NCI-H1092 (cell line): ENCODE measurements at places on chromosomes 3 and 15.

- no peak for DNase-seq
Measured at GRCh38 chr3:96966181-96966929, 152.0 kb downstream of the EPHA6 start.

DNA sequence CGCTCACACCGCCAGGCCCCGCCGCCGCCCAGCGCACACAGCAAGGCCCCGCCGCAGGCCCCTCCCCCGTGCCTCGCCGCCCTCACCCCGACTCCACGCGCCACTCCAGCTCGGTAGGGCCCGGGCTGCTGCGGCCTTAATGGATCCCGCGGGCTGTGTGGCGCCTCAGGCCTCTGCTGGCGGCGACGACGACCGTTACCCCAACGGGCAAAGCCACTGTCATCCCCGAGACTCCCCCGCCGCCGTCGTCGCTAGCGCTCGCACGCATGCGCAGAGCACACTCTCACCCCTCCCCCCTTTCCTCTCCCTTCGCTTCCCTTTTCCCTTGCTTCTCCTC is at the start of gene MSL2:
Gene MSL2, minus strand, starts transcription at position 272 of the 337 bp plus-strand sequence. CDS start 1,222 bp downstream, outside the sequence.
- no peak for DNase-seq

DNA sequence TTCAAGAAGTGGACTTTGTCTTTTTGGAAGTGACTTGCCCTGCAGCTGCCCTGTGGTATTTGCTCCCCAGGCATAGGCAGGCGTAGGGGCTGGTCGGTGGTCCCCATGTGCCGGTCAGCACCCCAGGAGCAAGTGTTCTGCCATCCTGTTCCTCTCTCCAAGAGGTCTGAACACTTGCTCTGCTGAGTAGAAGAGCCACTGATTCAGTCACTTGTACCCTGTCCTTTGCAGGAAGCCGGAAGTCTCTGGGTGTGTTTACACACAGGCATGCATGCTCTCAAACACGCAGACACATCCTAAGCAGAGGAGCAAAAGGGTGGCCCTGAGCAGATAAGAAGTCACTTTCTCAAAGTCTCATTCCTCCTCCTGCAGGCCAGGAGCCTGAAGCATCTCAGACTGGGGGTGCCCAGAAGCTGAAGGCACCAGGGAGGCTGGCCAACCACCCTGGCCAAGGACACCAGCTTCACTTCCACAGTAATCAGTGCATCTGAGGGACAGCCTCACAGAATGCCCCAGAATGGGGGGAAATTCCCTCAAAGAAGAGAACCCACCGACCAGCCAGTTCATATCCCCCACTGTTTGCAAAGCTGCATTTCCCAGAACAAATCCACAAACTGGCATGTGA is 88.7 kb upstream of the POMGNT2 start:
- no peak for DNase-seq

DNA sequence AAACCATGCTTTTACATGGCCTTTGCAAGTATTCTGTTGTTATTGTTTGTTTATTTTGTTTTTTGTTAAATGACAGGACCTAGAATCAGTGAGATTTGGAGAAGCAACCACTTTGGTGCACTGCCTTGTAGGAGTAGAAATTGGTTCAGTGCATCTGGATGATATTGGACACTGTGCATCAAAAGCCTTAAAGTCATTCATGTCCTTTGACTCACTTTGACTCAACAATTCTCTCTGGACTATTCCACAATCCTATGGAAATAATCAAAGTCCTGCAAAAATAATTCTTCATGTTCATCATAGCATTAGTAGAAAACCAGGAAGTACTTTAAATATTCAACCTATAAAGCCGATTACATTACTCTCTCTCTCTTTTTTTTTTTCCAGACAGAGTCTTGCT is 224.8 kb downstream of the ABHD5 start:
- DNase-seq, result no peak

GRCh38 chr15:52261498-52262242 is 33.9 kb downstream of the MYO5C start:
- DNase-seq, result no peak

DNA sequence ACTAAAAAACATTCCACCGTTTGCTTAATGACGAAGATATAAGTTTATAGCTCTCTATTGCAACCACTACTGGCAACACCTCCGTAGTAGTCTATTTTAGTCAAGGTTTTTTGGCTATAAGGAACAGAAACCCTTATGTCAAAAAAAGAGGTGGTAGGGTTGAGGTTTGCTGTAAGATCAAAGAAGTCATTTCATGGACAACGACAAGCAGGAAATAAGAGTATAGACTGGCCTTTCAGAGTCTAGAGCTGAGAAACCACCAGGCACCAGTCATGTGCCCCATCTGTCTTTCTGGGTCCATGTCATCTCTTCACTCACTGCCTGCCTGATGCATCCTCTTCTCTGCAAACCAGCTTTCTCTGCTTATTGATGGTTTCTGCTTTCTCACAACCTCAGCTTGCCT is 42.7 kb downstream of the THBS1 start:
- no peak for DNase-seq

- no peak for DNase-seq
Measured at GRCh38 chr3:27031476-27031875, 337.7 kb downstream of the NEK10 start.

DNA sequence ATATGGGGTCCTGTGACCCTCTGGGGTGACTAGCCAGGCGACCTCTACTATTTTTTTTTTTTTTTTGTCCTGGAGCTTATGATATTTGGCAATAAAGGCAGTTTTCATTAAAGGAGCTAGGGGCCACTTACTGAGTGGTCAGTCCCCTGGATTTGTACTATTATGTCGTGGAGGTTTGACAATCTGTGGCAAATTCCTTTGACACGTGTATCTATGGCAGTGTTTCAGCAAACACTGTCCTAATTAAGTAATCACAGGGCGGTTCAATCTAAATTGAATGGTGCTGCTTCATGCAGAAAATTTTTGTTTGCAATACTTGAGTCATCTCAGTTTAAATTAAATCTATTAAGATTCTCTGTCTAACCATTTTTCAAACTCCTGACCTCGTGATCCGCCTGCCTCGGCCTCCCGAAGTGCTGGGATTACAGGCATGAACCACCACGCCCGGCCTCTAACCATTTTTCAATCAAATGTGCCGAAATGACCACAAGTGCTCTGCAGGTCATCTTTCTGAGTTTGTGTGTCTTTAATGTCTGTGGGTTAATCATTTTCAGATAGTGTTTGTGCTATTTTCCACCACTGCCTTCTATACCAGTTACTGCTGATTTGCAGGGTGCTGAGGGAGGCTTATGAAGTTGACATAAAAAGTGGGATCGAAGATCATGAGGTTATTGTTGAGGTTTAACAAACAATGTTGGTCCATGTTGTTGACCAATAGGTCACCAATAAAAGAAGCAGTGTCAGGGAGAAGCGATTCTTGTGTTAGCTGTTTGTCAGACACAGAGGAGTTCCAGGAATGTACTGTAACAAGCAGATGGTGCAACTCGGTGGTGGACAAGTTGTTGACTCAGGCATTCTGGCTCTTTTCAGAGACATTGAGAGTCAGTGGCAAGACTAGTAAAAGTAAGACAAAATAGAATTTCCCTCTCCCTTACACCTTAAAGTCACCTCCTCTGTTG is 18.6 kb upstream of the SLC2A2 start:
- DNase-seq, result no peak

DNA sequence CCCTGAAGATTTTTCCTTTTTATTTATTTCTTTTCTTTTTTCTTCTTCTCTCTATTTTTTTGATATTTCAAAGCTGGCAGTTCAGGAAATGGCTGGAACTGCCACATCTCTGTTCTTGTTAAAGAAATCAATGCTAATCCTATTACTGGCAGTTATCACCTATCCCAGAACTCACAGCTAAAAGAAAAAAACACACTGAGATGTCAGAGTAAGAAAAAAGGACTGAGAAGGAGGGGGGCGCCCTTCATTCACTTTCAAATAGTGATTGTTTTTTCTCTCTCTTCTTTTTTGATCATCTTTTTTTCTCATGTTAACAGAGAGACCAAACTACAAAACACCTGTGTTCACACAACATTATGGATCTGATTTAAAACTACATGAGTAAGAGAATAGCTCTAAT is 337.1 kb downstream of the IL20RB start:
- no peak for DNase-seq

DNA sequence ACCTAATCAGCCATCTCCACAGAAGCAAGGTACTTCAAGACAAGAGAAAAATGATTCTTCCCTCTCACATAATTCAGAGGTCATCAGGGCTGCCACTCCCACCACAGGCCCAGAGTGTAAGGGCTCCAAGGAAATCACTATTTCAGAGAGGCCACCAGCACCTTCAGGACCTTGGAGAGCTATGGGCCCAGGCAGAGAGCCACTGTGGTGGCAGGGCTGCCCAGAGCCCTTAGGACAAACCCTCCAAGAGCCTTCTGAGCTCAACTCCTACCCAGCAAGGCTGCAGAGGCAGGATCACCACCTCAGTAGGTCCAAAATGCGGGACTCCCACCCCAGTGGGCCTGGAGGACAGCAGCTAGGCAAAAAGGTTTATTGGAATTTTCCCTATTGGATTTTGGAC is 17.9 kb upstream of the FAN1 start:
- no peak for DNase-seq

DNA sequence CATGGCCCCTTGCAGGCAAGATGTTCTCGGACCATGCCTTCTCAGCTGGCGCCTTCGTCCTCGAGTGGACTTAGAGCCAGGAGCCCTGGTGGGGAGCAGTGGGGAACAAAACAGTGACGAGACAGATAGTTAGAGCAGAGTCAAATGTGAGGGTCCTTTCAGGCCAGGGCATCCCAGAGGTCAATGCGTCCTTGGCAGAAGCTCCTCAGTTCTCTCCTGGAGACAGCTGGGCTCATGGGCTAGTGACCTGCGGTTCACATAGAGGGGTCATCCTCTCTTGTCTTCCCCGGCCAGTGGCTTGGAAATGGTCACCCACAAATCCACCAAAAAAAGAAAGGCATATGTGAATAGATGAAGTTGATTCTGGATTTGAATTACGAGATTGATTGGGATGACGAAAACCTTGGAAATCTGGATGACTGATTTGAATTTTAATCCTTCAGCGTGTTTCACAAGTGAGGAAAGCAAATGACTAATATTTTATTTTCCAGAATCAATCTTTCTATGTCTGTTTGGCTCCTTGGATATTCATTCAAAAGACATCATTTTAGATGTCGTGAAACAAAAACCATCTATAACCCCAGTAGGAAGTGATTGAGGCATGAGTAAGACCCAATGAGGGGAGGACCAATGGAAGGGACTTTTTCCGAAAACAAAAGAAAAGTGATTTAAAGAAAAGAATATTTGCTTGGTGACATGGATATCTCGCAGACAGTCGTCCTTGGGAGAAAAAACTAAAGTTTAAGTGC is 84.5 kb downstream of the ASB7 start:
- DNase-seq, result no peak

DNA sequence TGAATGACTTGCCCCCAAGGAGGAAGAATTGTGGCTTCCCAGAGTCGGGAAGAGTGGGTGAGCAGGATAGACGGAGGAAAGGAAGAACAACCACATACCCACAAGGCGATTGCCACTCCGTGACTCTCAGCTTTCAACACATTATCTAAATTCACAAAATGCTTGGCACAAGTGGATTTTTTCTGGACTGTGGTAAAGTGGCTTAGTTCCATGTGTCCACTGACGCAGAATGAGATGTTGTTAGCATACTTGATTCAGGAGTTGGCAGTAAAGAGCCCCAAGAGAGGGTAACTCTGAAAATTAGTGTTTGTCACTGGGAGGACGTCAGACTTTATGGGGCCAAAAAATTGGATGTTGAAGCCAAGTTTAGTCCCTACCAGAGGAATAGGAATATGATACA is 198.8 kb upstream of the CTNNB1 start:
- DNase-seq, result no peak

- no peak for DNase-seq
Measured at GRCh38 chr3:27637346-27637995, 84.7 kb downstream of the EOMES start.

GRCh38 chr15:25397100-25397499 is 41.7 kb downstream of the UBE3A start:
- DNase-seq, result no peak

- peak; percentile 90 for DNase-seq
Measured at GRCh38 chr3:169662132-169662842, 1.2 kb downstream of the MECOM start.
